Hair follicular keratinocyte (primary cell): ENCODE measurements at places on chromosomes 6 and 20. TPM values are rescaled to one million over a fixed set of nuclear protein-coding genes. Genes with fewer than 3 reads are reported as not detected.

Gene NKX2-2
- total RNA-seq, result not detected in 2 replicates

Gene EYA2
- total RNA-seq, result 0.08 TPM in 1 of 2 replicates, not detected in the other

Gene BTN1A1
- not detected in 2 replicates for total RNA-seq

Gene EDN1
- 3.4 and 5.5 TPM in 2 replicates for total RNA-seq

Gene PPP1R14C
- total RNA-seq, result 38.1 and 58.3 TPM in 2 replicates

Gene KHDC1
- total RNA-seq, result 2.0 and 2.2 TPM in 2 replicates

Gene BPIFB2
- not detected in 2 replicates for total RNA-seq

Gene OR12D3
- total RNA-seq, result not detected in 2 replicates
